ENCODE measurements at places on chromosomes 13 and 19.

GRCh38 chr13:58587183-58587582 lies 955.6 kb downstream of the PCDH17 start:
- no peak for DNase-seq

DNA sequence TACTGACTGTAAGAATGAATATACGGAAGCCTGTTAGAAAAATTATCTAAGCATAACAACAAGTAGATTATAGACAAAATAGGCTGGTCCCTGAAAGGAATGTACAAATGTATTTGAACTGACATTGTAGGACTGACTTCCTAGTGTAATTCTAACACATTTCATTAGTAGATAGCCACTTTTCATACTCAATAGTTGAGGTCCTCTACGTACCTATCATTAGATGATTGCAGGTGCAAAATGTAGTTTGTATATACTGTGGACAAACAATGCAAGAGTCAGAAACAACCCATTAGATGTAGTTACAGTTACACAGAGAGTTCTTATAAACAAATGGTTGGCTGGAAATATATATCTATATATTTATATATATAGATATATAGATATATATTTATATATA lies 402.3 kb upstream of the SLITRK6 start:
- DNase-seq = no peak

GRCh38 chr13:43127827-43128226 lies 104.4 kb downstream of the DNAJC15 start:
- DNase-seq = no peak

DNA sequence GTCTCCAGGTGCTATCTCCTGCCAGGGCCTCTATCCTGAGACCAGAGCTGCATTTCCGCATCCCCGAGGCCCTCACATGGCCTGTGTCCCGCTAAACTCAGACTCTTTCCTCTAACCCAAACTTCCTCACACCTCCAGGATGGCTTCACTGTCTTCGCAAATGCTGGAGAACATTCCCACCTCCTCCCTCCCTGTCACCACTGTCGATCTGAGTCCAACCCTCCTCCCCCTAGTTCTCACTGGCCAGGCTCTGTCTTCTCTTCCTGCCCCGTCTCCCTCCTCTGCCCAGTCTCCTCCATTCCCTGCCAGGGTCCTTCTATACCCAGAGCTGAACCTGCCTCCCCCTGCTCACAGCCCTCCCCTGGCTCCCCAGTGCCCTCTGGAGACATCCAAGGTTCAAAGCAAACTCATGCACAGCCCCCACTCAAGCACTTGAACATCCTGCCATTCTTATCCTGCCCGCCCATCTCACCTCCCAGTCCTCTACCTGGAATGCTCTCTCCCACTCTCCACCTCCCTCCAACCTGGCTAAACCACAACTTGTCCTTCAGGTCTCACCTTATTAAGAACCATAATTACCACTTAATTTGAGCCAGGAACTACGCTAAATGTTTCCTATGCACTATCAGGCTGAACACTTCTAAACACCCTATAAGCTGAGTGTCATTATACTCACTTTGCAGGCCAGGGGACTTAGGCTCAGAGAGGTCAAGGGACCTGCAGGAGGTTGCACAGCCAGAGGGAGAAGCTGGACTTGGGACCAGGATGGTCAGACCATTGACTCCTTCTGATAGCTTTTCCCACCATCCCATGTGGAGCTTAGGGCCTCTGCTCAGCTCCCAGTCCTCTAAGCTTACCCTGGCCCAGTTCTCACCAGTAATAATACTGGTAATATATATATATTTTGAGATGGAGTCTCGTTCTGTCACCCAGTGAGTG lies 961 bp upstream of the VSIG10L start:
- no peak for DNase-seq

GRCh38 chr19:48558018-48558684 lies 6.2 kb downstream of the SULT2B1 start:
- DNase-seq = no peak

DNA sequence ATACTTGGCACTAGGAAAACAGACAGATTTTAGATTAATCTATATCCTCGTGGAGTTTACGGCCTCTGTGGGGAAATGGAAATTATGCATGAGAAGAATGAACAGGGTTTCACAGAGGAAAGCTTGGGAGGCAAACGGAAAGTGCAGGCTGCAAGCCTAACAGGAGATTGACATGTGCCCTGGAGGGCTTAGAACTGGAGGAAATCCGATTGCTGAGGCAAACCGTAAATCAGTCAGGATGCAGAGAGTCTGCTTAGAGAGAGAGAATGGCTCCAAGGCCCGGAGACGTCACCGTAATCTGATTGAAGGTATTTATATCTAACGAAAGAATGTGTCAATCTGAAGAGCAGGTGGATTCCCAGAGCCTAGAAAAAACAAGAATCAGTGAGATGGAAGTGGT lies 143.2 kb downstream of the KATNAL1 start:
- no peak for DNase-seq

DNA sequence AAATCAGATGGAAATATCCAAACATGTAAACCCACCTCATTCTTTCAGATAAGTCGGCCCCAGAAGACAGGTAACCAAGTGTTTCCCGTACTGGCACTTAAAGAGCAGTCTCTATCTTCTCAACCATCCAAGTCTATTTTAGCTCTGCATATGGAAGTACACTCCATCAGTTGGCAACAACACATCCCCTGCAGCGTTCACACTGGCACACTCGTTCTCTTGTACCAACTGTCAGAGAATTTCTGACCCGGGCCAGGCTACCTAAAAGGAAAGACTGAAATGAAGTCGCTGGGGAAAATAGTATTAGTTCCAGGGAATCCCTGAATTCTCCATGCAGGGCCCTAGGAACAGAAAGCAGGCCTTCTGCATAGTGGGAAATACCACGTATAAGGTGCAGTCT lies 109.3 kb downstream of the RXFP2 start:
- DNase-seq = no peak

GRCh38 chr13:106786006-106786563 lies 218.1 kb upstream of the ARGLU1 start:
- DNase-seq = no peak

GRCh38 chr13:28239374-28239773 lies 101.0 kb downstream of the PAN3 start:
- no peak for DNase-seq

DNA sequence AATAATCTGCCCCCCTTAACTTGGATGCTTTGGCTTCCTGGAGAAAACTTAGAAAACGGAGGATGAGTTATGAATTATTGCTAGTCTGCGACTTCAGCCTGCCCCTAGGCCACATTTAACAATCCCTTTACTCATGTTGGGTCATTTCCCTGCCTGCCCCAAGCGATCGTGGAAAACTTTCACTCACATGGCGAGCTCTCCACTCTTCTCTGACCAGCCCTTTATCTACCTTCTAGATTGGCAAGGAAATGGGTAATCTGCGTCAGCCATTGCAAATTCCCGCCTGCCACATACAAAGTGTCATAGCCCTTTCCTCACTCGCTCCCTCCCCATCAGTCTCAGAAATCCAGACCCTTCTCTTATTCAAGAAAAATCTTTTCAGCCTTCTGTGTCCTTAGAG lies 154.3 kb upstream of the IRS2 start:
- DNase-seq = no peak

GRCh38 chr13:109913936-109914510 lies 127.6 kb upstream of the IRS2 start:
- no peak for DNase-seq

DNA sequence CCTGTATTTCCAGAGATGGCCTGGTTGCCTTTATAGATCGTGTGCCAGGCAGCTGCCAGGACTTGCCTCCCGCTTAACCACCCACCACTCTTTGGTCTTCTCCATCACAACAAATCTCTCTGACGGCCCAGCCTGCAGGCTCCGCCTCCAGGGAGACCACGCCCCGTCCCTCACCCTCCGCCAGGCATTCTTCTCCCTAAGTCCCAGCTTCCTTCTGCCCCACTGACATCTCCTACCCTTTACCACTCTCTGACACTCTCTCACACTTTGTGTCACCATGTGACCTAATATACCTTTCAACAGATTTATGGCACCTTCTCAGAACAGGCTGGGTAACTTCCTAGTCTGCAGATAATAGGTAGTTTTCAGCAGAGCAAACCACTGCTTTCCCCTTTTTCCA lies 95.1 kb downstream of the CAB39L start:
- no peak for DNase-seq

- DNase-seq = no peak
These were observed 47.0 kb downstream of the SMIM24 start for GRCh38 chr19:3433313-3433712.

GRCh38 chr13:81320516-81320915 lies 979.6 kb upstream of the SPRY2 start:
- no peak for DNase-seq

GRCh38 chr13:64928696-64929499 lies 2301.2 kb downstream of the PCDH9 start:
- DNase-seq = no peak

DNA sequence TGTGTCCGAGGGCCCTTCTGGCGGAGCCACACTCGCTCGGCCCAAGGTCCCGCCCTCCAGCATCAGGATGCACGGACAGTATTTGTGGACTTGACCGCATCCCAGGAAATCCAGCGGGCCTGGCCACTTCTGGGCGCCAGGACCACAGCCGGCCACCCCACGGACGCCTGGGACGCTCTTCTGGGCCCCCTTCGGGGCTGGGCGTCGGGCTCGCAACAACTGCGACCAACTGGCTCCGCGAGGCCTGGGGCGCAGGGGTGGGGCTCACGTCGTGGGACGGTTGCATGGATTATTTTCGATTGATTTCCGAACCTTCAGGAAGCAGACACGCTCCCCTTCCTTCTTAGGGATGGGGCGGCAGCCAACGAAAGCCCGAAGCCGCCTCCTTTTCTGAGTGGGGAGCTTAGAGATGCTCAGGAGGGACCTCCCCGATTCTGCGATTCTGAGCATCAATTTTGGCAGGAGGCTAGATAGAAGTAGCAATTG lies 521 bp upstream of the NUP58 start:
- DNase-seq = no peak

DNA sequence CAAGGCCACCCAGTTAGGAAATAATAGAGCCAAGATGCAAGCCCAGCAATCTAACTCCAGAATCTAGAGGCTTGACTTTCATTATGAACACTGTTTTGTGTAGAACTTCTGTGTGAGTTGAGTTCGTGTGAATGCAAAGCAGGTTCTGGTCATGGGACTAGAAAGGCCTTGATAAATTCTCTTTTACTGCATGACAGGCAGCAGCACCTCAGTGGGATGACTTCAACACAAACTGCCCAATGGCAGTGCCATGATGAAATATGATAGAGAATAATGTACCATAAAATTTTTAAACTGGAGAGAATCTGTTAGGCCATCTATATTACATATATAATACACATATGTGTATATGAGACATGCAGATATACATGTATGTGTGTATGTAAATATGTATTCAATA lies 214.5 kb downstream of the KLF5 start:
- no peak for DNase-seq

- no peak for DNase-seq
These were observed 9.7 kb downstream of the WIZ start for GRCh38 chr19:15439821-15440641.

DNA sequence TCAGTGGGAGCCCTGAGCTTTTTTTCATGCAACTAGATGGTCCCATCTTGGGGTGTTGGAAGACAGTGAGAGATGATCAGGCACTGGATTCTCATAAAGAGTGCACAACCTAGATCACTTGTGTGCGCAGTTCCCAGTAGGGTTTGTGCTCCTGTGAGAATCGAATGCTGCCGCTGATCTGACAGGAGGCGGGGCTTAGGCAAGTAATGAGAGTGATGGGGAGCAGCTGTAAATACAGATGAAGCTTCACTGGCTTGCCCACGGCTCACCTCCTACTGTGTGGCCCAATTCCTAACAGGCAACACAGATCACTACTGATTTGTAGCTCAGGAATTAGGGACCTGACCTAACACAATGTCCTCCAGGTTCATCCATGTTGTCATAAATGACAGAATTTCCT lies 43.6 kb upstream of the UBAC2 start:
- no peak for DNase-seq

GRCh38 chr13:96988441-96988840 lies 5.8 kb downstream of the OXGR1 start:
- no peak for DNase-seq
